GM23248 (cell line): ENCODE measurements at places on chromosomes 3 and 15.

- no peak for DNase-seq
Observed at GRCh38 chr3:79902151-79902550, 134.4 kb upstream of the ROBO1 start.

- no peak for DNase-seq
Observed at GRCh38 chr3:117958027-117958426, 1076.6 kb downstream of the IGSF11 start.

DNA sequence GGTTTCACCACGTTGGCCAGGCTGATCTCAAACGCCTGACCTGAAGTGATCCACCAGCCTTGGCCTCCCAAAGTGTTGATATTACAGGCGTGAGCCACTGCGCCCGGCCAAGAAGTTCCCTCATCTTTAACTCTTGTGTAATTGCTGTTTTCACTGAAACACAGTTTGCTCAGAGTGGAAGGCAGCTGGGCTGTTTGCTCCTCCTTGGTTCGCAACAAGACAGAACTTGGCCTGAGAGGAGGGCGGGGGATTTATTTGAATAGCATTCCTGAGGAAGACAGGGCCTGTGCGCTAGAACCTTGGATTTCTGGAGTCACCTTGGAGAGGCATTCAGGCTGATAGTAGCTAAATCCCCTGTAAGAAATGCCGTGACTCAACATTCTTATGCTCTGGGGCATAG is 226.7 kb upstream of the MCTP2 start:
- no peak for DNase-seq

GRCh38 chr3:160587105-160587504 is 21.7 kb upstream of the KPNA4 start:
- DNase-seq = no peak

GRCh38 chr3:171688002-171688401 is 122.3 kb downstream of the PLD1 start:
- DNase-seq = no peak

- DNase-seq = peak; percentile 68
Observed at GRCh38 chr3:108406661-108407206, 103.7 kb downstream of the MYH15 start.

- DNase-seq = no peak
Observed at GRCh38 chr15:69979783-69980182, 117.9 kb downstream of the TLE3 start.

GRCh38 chr3:190116551-190117067 is 4.1 kb downstream of the P3H2 start:
- DNase-seq = peak; percentile 40

- DNase-seq = no peak
Observed at GRCh38 chr15:91857224-91857585, 3.7 kb downstream of the SLCO3A1 start.

DNA sequence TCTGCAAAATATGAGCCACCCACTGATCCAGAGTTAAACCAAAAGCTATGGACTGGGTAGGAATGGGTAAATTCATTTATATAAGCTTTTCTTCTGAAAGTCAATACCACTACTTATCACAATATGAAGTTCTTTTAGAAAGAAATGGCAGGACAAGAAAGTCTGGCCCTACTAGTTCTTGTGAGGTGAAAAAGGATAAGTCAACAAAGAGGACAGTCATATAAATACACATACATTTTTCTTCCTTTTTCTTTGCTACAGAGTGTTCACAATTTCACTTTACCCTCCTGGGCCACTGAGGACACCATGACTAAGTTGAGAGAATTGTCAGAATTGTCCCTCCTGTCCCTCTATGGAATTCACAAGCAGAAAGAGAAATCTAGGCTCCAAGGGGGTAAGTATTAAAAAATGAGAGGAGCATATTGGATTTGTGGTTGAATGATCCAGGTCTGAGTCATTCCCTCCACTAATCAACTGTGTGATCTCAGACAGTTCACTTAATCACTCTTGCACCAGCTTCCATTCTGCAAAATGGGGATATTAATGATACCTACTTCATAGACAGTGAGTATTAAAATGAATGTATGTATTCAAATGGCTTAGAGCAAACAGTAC is 27.6 kb downstream of the ACP3 start:
- DNase-seq = peak; percentile 71

- DNase-seq = peak; percentile 17
Observed at GRCh38 chr3:79263423-79263822, 504.4 kb downstream of the ROBO1 start.

- DNase-seq = no peak
Observed at GRCh38 chr3:49445391-49445790, 16.3 kb upstream of the NICN1 start.

- DNase-seq = no peak
Observed at GRCh38 chr15:92637626-92638025, 17.9 kb downstream of the FAM174B start.

- peak; percentile 53 for DNase-seq
Observed at GRCh38 chr3:174986685-174987084, 127.6 kb downstream of the NAALADL2 start.

DNA sequence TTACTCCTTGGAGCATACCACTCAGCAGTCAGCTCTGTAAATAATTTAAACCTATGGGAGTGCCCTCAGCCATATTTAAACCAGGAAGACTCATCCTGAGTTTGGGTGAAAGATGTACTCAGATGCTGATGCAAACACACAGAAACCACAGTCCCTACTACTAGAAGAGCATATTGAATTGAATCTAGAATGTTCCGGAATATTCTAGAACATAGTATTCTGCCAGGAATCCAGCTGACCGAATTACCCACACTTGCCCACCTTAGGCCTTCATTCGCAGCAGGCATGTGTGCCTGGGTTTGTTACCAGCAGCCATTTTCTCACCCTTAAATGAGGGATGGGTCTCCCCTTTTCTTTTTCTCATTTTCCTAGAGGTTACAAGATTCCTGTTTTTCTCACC is 202.4 kb upstream of the ICE2 start:
- DNase-seq = peak; percentile 10
